ENCODE measurements at places on chromosomes 6 and 20.

- no peak for DNase-seq
Observed at GRCh38 chr20:25071734-25072133, 10.2 kb downstream of the VSX1 start.

DNA sequence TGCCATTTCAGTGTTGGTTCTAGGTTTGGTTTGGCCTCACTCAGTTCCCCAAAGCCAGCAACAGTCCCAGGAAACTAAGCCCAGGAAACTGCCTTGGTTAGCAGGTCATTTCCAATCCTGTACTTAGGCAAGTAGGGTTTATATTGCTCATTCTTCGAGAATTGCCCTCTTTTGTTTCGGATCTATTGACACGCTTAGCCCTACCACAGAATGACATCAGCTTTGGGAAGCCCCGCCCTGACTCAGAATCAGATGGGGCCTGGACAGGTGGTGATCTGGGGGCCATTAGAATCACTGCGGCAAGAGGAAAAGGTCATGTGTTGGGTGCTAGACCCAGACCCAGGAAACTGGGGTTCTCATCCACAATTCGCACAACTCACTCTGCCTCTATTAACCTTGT is 578.2 kb downstream of the QKI start:
- DNase-seq: no peak

DNA sequence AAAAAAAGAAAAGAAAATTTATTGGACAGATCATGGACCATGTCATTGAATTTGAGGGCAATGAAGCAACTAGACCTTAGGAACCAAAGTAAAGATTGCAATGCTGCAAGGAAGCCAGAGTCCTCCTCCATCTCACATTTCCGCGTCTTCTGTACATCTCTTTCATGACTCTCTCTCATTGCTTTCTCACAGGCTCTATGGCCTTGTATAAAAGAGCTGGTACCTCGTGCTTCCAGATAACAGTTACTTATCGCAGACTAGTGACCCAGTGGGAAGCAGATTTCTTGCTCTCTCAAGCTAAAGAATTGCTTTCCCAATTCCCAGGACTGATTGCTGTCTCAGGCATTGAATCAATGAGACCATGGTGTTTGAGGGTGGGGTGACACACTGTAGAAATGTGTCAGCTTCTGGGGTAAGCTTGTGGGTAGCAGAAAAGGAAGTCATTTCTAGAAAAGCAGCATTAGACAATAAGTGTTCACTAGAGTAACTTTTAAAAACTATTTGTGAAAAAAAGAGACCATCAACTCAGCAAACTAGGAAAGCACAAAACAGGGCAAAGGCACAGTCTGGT is 635.3 kb downstream of the UTRN start:
- DNase-seq: no peak

GRCh38 chr6:156659822-156660198 is 117.4 kb upstream of the ARID1B start:
- no peak for DNase-seq

DNA sequence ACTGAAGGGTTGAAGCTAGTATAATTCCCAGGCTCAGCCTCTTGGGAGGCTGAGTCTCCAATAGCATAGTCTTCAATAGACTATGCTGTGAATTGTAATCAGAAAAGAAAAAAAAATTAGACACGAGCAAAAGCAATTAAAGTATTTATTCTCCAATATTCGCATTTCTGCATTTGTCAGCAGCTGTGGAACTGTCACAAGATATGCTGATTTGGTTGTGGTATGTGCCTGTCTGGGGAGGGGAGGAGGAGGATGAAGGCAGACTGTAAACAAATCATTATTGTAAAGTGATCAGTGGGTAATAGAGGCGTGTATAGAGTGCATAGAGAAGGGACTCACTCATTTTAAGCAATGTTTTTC is 10.1 kb upstream of the BICRAL start:
- no peak for DNase-seq

DNA sequence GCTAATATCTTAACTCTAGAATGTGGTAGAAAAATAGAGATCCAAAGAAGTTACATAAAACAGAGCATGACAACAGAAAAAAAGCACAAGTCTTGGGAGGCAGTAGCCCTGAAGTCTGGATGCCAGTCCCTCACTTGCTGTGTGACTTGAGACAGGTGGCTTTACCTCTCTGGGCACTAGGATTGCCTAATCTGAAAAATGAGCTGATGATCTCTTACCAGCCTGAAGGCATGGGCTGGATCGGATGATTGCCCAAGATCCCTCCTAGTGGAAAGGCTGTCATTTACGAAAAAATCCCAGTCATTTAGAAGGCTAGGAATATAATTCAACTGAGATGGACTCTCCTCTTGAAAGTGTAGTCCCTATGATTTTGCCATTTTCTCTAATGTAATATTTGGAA is 10.9 kb upstream of the GCM1 start:
- DNase-seq: no peak

DNA sequence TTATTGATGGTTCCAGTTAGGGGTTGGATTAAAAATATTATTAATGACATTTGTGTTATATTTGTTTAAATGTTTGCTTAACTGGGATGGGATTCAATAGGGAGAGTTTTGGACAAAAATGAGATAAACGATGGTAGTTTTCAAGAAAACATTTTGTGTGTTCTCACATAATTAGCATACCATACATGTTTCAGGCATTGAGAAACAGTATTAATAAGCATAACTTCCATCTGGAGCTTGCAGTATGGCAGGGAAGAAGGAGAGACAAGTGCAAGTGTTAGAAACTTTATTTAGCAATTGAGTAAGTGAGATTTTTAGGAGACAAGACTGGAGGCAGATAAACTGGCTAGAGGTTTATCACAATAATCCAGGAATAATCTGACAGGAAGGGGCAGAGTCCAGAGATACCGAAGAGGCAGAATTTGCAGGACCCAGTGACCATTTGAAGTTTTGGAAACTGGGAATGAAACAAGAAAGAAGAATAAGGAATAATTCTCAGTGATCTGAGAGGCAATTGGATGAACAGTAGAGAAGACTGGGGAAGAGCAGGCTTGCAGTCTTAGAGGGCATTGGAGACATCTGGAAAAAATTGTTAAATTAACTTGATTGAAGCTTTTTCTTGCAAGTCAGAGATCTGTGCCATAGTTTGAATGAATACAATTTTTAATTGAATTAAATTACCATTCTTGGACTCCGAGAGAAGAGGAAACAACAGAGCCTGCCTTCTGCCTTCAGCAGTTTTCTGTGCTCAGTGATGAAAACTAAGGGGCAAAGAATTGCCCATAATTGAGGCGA is 73.0 kb upstream of the PTCHD4 start:
- DNase-seq: no peak

DNA sequence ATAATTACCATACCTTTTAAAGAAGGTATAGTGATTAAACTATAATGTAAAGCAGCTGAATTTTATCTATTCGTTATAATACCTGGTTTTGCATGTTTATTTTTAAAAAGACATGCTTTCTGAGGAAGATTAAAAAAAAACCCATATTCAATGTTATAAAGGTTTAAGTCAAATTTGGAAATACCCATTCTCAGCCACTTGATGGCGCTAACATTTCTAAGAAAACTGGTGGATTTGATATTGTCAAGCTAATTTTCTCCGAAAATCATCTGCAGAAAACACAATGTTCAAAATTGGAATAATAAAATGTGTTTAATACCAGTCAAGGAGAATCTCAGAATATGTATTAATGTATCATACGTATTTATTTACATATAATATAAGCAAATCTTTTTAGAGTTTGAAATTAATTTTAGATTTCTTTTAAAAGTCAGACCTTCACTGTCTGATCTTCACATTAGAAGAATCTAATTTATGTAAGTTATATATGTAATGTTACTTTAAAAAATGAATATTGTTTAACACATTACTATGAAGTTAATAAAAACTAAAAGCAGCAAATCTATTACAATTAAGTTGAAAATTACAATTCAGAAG is 35.0 kb downstream of the SHPRH start:
- DNase-seq: no peak

- no peak for DNase-seq
Observed at GRCh38 chr6:3414327-3415081, 42.3 kb downstream of the SLC22A23 start.

- no peak for DNase-seq
Observed at GRCh38 chr6:150622941-150623874, 23.5 kb downstream of the PLEKHG1 start.

DNA sequence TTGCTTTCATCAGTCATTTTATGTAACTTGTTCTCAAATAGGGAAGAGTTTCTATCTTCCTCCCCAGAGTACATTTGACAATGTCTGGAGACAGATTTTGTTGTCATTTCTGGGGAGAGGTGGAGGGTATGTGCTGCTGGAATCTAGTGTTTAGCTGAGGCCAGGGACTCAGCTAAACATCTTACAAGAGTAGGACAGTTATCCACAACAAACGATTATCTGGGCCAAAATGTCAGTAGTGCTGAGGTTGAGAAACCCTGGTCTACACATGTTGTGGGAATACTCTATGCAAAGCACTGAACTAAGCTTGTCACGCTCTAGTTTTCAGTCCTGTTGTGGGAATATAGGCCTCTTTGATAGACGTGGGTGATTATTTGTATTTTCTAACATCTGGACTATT is 171.4 kb downstream of the CD109 start:
- no peak for DNase-seq

DNA sequence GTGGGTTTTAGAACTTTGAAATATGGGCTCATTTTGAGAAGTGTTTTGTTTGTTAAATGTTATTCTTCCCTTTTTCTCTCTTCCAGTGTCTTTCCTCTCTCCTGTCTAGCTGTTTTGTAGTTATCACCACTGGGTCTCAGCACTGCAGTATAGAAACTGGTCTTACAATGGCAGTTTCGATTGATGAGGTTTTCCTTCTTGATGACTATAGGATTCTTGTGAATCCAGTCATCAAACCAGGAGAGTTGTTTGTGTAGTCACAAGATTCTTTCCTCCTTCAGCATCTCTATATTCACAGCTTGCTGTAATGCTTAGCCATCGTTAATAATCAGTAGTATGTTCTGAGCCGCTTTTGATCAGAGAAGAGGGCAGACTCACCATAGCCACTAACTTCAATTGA is 172.3 kb downstream of the OGFRL1 start:
- DNase-seq: no peak

DNA sequence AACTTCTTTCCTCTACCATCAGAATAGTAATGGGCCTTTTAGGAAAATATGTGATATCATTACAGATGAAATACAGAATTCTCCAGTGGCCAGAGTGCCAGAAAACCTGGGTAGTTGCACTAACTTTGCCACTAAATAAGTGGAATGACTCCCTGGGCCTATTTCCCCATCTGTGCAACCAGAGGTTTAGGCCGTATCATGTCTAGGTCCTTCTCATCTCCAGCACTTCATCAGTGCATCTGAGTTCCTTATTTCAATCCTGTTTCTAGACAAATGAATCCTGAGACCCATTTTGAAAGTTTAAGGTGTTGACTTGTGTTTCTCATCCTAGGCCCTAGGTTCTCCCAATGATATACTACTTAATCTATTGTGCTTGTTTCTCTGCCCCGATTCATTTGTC is 236.2 kb downstream of the CD83 start:
- DNase-seq: no peak

GRCh38 chr20:31710423-31711108 is 12.1 kb downstream of the BCL2L1 start:
- DNase-seq: no peak

DNA sequence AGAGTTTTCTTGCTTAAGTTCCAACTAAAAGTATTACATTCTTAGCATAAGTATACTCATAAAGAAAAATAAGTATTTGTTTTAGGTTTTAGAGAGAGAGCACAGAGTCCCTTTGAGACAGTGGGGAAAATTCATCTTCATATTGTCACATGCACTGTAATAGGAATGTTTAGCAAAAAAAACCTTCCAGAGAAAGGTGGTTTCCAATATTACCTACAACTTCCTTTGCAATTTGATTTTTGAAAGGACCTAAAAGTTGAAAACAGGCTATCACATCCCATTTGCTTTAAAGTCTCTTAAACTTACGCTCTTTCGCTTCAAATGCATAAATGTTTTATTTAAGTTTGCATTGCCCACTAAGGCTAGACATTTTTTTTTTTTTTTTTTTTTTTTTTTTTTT is 86.4 kb downstream of the OPRM1 start:
- DNase-seq: no peak

- no peak for DNase-seq
Observed at GRCh38 chr20:1569415-1569881, 11.9 kb upstream of the SIRPD start.

DNA sequence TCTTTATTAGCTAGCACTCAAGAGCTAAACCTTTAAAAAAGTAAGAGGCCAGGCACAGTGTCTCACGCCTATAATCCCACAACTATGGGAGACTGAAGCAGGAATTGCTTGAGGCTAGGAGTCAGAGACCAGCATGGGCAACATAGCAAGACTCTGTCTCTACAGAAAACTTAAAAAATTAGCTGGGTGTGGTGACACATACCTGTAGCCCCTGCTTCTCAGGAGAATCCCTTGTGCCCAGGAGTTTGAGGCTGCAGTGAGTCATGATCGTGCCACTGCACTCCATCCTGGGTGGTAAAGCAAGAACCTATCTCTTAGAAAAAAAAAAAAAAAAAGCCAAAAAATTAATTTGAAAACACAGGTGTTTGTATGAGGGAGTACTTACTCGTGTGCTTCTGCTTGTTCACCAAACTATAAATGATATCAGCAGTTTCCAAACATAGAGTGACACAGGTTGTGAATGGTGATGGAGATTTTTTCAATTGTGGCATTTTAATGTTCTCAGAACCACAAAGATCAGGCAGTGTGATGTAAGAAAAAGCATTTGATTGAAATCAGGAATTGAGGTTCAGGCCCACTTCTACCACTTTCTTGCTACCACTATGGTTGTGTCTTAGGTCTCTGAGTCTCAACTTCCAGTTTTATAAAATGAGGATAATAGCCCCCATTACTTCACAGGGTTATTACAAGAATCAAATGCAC is 104.9 kb downstream of the FOXO3 start:
- no peak for DNase-seq

GRCh38 chr20:52364405-52364804 is 172.8 kb upstream of the ZFP64 start:
- no peak for DNase-seq

- DNase-seq: no peak
Observed at GRCh38 chr20:9968015-9968414, 66.8 kb upstream of the ANKEF1 start.

DNA sequence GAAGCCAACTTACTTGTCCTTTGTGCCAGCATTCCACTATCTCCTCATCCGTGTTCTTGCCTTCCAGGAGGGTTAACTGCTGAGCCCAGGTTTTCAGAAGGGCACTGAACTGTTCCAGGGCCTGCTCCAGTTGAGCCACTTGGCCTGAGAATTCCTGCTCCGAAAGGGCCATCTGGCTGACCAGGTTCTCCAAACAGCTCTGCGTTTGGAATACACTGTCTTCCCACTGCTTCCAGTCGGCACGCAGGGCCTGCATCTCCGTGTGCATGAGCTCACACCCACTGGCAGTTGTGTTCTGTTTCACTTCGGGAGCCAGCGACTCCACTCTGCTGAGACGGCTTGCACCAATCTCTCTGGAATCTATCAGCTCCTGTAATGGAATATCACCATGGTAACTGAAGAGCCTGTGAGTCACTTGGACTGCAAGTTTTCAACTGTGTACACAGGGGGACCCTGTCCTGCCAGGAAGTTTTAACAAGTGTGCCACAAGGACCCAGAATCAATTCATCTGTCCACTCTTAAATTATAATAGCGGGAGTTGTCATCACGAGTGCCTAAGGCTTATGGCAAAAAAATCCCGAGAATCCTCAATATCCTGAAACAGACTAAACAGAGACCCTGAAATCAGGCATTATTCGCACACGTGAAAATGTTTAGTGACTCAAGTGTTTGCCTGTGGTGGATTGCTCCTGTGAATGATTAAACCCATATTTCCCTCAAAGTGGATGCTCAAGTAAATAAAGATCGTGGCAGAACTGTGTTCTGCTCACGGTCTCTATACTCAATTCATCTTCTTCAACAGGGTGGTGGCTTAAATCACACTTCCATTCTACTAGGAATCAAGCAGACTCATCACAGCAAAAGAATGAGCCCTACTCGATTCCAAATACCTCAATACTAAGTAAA is 255.9 kb downstream of the SYNE1 start:
- DNase-seq: no peak
